AG04450 (cell line): ENCODE measurements at places on chromosomes 4 and X.
A peak's percentile ranks its signal among the peaks of the same experiment; 100 is the strongest.

DNA sequence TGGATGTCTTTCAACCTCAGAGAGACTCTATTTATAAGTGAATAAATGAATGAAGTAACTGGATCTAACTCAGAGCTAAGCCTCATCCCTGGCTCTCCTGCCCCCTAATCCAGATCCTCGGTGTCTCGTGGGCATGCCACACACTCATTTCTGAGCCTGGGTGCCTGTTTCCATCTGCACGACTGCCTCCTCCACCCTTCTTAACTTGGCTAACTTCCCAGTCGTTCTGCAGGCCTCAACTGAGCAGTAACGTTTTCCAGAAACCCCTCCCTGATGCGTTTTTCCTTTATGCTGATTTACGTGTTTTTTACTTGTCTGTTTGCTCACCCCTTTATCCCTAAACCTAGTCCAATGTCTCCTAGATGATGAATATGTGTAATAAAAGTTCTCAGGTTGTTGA lies 186.9 kb upstream of the HS3ST1 start:
- DNase-seq, result no peak

DNA sequence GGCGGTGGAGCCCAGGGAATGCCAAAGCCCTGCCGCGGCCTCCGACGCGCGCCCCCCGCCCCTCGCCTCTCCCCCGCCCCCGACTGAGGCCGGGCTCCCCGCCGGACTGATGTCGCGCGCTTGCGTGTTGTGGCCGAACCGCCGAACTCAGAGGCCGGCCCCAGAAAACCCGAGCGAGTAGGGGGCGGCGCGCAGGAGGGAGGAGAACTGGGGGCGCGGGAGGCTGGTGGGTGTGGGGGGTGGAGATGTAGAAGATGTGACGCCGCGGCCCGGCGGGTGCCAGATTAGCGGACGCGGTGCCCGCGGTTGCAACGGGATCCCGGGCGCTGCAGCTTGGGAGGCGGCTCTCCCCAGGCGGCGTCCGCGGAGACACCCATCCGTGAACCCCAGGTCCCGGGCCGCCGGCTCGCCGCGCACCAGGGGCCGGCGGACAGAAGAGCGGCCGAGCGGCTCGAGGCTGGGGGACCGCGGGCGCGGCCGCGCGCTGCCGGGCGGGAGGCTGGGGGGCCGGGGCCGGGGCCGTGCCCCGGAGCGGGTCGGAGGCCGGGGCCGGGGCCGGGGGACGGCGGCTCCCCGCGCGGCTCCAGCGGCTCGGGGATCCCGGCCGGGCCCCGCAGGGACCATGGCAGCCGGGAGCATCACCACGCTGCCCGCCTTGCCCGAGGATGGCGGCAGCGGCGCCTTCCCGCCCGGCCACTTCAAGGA lies at the start of gene FGF2:
Gene FGF2, plus strand, starts transcription at position 279 of the 705 bp plus-strand sequence. Its CDS starts 344 bp downstream, at position 623.
- no peak for DNase-seq

DNA sequence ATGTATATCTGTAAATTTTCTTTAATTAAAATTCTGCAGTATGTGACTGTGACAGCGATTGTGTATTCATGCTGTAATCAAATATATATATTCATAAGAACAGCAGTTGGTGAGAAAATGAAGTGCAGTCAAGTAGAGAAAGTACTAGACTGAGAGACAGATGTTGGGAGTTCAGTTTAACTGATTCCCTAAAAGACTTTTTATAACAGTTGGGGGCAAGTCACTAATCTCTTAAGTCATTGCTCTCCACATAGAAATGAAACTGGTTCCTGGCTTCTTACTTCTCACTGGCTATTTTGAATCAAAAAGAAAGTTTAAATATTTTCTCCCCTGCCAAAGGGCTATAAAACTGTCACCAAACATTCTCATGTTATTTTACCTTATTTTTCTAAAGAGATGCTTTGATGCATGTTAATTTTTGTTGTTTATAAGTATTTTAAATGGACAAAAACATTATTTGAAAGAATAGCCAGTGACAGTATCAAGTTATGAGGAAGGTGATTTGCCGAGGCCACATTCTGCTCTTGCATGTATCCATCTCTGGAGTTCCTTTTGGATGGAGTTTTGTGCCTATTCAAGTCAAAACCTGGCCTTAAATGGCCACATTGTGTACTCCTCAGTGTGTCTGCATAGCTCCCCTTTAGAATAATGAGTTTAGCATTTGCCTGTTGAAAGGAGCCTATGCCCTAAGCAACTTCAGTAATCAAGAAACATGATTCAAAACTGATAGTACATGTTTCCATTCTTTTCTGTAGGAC lies 30.8 kb downstream of the EXOC1 start:
- DNase-seq, result no peak

DNA sequence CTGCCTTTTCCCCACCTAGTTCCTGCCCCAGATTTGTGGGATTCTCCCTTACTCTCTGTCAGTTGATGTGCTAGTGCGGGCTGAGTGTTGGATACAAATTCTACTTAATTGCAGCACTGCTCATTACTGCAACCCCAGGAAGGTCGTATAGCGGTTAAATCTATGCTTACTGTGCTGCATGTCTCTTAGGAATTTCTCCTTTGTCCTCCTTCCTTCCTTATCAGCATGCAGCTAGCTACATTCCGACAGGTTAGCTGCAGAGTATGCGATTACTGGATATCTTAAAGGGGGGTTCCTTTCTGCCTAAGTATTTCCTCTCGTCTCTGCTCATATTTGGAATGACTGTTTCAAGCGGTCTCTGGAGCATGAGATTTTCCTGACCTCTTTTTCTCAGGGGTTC lies 662.8 kb downstream of the TLL1 start:
- DNase-seq, result no peak

DNA sequence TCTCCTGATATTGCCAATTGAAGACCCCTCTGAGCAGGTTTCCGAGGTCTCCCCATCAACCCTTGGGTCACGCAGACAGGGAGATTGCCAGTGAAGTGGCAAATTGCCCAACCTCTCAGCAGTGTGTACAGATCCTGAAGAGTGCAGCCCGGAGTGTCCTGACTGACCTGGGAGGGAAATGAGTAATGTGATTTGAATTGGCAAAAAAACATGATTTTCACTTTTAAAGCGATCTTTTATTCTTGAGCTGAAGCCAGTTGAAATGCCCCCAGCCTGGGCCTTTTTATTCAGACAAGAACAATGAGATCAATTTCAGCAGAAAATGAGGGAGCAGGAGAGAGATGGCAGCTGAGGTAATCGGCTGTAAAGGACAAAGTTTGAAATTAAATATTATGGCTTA lies 401.8 kb downstream of the RAPGEF2 start:
- DNase-seq, result no peak

DNA sequence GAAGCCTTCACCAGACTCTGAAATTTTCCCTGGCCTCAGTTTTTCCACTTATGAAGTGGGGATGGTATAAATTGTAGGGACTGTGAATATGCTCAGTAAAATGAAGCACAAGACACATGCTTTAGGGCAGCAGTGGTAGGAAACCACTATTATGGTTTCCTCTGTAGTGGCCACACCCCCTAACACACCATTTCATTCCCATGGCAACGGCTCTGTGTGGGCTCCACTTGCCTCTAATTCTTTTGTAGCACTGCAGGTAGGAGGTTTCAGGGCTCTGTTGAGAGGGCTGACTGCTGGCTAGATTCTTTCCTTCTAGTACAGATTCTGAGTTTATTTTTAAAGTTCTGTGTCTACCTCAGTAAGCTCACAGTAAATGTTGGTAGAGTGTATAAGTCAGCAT lies 3.5 kb upstream of the VMA21 start:
- DNase-seq, result no peak

- DNase-seq, result no peak
These were observed 415.7 kb upstream of the NDST4 start for GRCh38 chr4:115529126-115529525.

DNA sequence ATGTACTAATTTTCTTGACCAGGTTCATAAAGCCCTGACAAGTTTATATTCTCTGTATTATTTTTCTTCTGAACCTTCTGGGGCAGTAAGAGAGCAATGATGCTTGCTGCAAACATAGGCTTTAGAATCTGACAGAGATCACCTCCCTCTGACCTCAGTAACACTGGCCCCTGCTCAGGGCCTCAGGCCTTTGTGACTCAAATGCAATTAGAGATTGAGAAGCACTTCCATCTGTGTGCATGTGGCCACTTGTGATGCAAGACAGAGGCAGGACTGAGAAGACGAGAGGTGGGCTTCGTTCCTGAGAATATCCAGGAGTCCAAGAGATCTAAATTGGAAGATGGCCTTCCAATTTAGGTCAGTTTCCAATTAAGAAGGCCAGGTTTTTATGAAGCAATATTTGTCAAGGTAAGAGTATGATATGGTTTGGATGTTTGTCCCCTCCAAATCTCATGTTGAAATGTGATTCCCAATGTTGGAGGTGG lies 82.8 kb upstream of the VEGFC start:
- DNase-seq, result no peak

DNA sequence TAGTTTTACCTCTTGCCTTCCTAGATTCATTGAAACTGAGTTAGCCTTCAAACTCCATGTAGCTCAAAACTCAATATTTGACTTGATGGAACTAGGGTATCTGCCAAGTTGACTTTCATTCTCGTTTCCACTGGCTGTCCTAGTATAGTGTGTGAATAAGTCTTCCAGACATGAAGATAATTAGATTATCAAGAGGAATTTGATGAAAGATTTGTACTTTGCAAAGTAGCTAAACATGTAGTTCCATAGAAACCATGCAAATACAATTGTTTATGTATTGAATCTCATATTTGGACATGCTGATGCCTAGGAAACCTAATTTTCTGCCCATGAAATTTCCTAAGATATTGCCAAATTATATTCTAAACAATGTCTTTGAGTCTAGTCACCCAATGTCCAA lies 297.5 kb downstream of the ARHGAP24 start:
- DNase-seq, result no peak

- DNase-seq, result no peak
These were observed 107.7 kb upstream of the LRPAP1 start for GRCh38 chr4:3639613-3640586.

- DNase-seq, result no peak
These were observed 44.7 kb upstream of the FGF13 start for GRCh38 chrX:138756234-138756633.

- DNase-seq, result no peak
These were observed 685.8 kb downstream of the GABRG1 start for GRCh38 chr4:45438047-45438446.

GRCh38 chr4:154471032-154471431 lies 20.6 kb downstream of the DCHS2 start:
- no peak for DNase-seq

- DNase-seq, result no peak
These were observed 5.7 kb downstream of the CYBB start for GRCh38 chrX:37785569-37785968.

DNA sequence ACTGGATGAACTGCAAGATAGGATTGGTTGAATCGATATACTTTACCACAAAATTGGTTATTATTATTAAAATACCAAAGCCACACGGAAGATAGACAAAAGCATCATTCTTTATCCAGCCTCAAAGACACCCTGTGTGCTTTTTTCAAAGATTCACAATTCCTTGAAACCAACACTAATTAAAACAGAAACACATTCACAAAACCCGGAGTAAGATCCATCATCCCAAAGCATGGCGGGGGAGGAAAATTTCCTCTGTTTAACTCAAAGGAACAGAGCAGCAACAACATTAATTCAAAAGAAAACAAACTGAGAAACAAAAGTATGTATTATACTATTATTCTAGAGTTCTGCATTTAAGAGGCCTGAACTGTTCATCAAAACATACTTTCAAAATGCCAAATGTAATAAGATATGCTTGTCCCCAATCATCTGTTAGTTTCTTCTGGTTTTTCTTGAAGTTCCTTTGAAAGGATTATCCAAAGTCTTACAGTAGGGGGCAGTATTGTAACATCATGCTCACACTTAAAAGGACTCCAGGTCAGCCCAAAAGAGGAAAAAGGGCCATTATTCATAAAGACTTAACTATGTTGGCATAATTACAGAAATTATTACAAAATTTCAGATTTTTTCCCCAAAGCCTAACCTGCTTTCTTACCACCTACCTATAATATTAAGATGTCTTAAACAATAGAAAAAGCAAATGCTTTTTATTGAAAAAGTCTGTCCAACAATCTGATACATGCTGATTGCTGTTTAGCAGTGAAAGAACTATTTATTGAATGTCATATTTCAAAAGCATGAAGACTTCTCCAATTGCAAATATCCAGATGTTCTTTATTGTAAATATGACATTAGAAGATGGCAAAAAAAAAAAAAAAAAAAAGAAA lies 168.7 kb downstream of the SCFD2 start:
- peak; percentile 64 for DNase-seq

GRCh38 chr4:128168701-128169100 lies 107.6 kb downstream of the LARP1B start:
- DNase-seq, result no peak

GRCh38 chr4:121390335-121390734 lies 9.5 kb upstream of the QRFPR start:
- DNase-seq, result no peak

GRCh38 chrX:10649265-10649664 lies 28.9 kb upstream of the MID1 start:
- no peak for DNase-seq
